Lung (tissue), 17 donors: ENCODE measurements at places on chromosomes 11 and 22. TPM values are rescaled to one million over a fixed set of nuclear protein-coding genes. Genes with fewer than 3 reads are reported as not detected.

GRCh38 chr11:62592146-62592815 lies 958 bp upstream of the TUT1 start:
- peaks cover 25% of the 10 kb centered on the region for H3K36me3 ChIP-seq
- peak overlapping the region; percentile 18 for H3K4me3 ChIP-seq

DNA sequence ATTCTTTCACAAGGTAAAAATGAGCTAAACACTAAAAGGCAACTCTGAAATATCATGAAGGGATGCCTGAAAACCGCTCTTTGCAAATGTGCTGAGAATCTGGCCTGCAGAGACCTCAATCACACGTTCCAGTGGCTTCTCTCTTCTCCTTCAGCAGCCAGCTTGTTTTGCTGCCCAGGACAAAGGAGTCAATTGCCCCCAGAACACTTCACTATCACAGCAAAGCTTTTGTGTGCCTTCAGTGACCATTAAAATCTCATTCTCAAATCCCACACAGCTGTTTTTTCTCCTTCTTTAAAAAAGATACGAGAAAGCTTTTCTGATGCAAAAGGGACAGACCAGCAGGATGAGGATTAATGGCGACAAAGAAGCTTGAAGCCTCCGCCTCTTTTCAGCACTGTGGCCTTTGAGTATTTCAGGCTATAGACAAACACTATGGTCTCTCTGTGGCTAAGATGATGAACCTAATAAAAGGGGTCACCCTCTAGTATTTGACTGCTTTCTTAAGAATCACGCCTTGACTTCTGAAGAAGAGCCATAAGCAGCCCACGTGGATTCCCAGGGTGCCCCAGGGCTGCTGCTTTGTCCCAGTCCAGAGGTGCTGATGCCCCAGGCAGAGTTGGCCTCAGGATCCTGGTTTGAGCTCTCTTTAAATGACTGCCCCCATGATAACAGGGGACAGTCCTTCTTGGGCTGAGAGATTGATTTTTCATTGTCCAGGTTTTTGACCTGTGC lies 33.4 kb upstream of the NRIP3 start:
- no peak overlapping the region for H3K27ac ChIP-seq
- peaks cover 33% of the 10 kb centered on the region for H3K4me1 ChIP-seq
- H3K4me3 ChIP-seq: no peak overlapping the region

- H3K36me3 ChIP-seq: no peaks in the 10 kb centered on the region
- peaks cover 5% of the 10 kb centered on the region for H3K27me3 ChIP-seq
- H3K27ac ChIP-seq: no peak overlapping the region
- no peaks in the 10 kb centered on the region for H3K4me1 ChIP-seq
- DNase-seq: no peak
Measured at GRCh38 chr11:134478611-134479010, 66.6 kb upstream of the B3GAT1 start.

GRCh38 chr11:37503411-37504059 lies 905.5 kb upstream of the RAG2 start:
- H3K4me1 ChIP-seq: no peaks in the 10 kb centered on the region
- no peak for DNase-seq
- no peak overlapping the region for H3K27ac ChIP-seq

KRTAP5-2 gene
- total RNA-seq: not detected

DNA sequence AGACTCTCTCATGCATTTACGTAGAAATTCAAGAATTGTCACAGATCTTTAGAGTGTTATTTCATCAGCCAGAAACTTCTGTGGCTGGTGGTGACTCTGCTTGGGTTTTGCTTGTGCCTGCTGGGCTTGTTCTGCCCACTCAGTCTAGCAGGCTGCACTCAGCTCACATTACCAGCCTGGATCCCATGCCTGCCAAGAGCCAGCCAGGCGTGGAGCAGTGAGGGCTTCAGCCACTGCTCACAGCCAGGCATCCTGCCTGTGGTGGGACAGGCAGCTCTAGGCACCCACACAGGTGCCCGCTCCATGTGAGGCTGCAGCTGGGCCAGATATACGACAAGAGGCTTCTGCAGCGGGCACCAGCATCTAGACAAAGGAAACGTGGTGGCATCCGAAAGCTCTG lies 1213.3 kb upstream of the RAG2 start:
- no peak overlapping the region for H3K4me3 ChIP-seq
- H3K27me3 ChIP-seq: no peaks in the 10 kb centered on the region
- no peak for DNase-seq
- H3K27ac ChIP-seq: no peak overlapping the region
- no peaks in the 10 kb centered on the region for H3K4me1 ChIP-seq

- H3K4me3 ChIP-seq: peak overlapping the region; percentile 53
- peak overlapping the region; percentile 95 for H3K27ac ChIP-seq
- no peaks in the 10 kb centered on the region for H3K27me3 ChIP-seq
- no peak for DNase-seq
Measured at GRCh38 chr11:1310318-1310687, 871 bp upstream of the TOLLIP start.

- H3K4me1 ChIP-seq: peaks cover 25% of the 10 kb centered on the region
- no peaks in the 10 kb centered on the region for H3K27me3 ChIP-seq
- H3K4me3 ChIP-seq: no peak overlapping the region
- no peaks in the 10 kb centered on the region for H3K36me3 ChIP-seq
- peak overlapping the region; percentile 90 for H3K27ac ChIP-seq
- no peak for DNase-seq
Measured at GRCh38 chr11:128717516-128717915, 23.6 kb downstream of the FLI1 start.
